Left renal cortex interstitium (tissue), 4 donors: ENCODE measurements at places on chromosomes 5 and 9. TPM values are rescaled to one million over a fixed set of nuclear protein-coding genes. Genes with fewer than 3 reads are reported as not detected.

DNA sequence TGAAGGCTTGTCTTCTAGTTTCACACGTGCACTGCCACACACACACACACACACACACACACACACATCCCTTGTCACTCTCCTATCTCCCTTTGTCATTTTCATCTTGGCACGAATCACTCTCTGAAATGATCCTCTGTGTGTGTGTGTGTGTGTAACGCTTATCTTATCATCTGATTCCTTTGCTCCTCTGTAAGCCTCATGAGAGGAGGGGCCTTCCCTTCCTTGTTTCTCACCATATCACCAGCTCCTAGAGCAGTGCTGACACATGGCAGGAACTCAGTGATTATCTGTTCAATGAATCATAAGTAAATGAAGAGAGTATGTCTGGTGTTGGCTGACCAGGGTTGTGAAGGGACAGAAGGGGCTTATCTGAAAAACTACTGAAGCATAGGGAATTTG lies 53.3 kb downstream of the PDE4D start:
- no peak for DNase-seq

DNA sequence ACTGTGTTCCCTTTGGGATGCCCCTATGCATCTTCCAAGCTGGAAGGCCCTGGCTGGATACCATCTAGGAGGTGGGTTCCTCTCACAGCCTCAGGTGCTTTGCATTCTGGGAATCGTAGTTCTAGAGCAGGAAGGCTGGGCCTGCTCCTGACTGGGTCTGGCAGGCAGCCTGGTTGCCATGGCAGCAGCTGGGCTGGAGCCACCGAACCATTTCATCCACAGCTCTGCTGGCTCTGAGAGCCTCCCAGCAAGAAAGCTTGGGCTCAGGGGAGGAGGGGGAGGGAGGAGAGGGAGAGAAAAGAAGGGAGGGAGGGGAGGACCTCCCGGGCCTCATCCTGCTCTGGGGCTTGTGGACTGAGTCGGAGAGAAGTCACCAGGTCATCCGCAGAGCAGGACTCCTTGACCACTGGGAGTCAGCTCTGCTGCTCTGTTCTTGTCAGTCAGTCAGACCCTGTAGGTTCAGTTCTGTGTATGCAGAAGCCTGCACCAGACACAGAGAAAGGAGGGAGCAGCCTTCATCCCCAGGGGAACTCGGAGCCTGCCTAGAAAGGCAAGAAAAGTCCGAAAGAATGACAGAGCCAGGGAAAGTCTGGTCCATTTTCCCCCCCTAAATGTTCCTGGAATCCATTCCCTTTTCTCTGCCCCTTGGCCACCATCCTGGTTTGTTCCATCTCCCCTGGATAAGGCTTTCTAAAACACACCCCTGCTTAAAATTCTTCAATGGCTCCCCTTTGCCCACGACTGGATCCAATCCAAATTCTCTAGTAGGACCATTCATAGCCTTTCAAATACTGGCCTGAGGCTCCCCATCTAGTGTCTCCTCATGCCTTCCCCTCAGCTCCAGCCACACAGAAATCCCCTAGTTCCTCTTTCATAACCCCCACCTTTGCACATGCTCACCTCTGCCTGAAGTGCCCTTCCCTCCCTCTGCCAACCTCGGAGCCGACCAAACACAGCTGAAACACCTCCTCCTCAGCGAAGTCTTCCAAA lies 65.4 kb upstream of the ARAP3 start:
- peak; percentile 59 for DNase-seq

Gene UBE2QL1
- polyA plus RNA-seq, result 1.6 TPM

DNA sequence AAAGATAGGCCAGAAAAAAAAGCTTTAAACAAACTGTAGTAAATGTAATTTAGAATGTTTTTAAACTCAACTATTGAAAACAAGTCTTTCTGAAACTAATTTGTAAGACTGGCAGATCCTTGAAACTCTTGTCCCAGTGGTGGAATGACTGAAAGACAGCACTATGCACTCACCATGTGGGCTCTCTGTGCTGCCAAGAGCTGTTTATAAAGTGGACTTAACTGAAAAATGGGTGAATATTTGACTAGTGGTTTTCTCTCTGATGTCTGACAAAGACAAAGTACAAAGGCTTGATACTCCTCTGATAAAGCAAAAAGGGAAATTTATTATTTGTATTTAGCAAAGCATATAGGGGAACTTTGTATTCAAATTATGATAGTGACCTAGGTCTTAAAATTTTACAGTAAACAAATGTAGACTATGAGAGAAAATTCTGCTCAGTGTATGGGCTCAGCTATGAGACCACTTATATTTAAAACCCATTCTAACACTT lies 635.4 kb downstream of the NR2F1-AS1 start:
- no peak for DNase-seq

- DNase-seq, result no peak
These were observed 272.7 kb upstream of the PANK3 start for GRCh38 chr5:168851902-168852321.

DNA sequence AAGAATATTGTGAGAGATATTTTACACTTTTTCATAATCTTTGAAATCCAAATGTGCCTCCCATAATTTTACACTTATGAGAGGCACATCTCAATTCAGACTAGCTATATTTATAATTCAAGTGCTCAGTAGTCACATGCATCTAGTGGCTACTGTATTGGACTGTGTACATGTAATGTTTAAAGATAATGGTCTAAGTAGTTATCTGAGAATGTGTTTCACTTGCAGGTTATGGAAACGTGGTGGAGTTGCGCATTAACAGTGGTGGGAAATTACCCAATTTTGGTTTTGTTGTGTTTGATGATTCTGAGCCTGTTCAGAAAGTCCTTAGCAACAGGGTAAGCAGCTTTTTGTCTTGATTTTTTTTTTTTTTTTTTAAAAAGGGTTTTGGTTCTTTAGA lies 28.8 kb downstream of the G3BP1 start:
- no peak for DNase-seq

DNA sequence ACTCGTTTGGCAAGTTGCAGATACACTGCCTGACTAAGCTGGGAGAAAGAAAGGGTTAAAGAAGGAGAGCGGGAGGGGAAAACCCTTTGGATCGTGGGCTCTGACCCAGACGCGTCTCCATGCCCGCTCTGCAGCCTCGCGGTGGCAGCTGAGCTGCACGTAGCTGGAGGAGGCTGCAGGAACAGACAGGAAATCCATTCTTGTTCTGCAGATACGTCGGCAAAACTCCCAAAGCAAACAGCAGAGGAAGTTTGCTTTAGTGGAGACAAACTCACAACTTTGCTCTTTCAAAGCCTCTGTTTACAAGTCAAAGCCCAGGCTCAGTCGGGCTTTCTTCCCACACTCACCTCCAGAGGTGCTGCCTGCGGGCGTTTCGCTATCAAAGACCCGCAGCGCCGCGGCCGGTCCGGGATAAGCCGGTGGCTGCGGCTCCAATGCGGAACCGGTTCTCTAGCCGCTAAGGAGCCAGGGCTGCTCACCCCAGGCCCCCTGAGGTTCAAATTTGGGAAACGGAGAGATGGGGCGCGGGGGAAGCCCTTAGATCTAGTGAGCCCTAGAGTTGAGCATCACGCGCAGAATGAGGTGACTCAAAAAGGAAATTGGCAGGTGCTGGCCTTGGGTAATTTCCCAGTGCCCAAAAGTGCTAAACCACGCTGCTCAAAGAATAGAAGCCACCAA lies 60.7 kb downstream of the MAT2B start:
- DNase-seq, result no peak

DNA sequence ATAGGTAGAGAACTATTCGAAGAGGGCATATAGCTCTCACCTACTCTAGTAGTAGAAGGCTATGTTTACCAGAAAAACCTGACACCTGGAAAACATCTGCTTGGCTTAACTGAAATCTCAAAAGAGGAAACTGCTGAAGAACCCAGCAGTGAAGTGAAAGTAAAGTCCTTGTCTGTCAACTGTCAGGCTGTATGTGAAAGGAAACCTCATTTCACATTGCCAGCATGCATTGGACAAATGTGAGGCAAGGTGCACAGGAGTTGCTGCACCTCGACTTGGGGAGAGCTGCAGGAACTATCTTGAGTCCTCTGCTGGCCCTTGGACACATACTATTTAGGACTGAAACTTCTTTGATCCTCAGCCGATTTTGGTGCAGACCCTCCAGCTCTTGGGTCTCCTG lies 53.3 kb downstream of the NREP start:
- DNase-seq, result no peak

DNA sequence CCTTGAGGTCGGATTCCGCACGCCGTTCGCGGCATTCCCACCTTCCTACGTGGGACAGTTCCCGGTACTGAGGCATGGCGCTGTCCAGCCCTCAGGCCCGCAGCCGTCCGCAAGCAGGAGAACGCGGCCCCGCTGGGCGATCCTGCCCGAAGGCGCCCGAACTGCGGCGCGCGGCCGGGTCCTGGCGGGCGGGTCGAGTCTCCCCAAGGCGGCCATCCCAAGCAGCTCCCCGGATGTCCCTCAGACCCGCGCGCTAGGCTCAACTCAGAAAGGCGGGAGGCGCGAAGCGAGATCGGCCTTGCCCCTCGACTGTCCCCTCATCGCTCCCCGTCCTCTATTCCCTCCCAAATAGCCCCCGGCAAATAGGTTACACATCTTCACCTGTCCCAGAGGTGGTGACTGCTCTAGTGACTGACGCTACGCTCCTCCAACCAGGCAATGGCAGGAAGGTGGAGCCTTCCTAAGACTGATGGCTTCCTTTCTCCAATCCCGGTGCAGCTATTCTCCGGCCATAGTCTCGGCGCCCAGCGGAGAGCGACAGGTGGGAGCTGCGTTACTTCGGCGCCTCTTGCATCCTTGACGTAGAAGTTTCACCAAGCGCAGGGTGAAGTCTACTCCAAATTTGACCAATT lies 787 bp upstream of the ANKHD1 start:
- peak; percentile 98 for DNase-seq

DNA sequence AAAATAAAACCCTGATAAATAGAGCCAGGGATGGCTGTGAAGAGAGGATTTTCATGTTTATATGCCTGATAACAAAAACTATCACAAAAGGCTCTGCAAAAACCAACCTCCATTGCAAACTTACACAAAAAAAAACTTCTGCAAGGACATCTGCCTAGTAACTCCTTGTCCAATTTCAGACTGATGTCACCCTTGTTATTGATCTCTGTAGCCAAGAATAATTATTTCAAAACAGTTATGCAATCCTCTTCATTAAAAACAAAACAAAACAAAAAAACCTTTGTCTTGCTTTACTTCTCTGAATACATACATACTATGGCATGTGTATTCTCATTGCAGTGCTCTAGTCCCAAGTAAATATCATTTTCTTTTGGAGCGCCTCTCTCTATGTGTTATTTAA lies 49.7 kb downstream of the PHAX start:
- no peak for DNase-seq

DNA sequence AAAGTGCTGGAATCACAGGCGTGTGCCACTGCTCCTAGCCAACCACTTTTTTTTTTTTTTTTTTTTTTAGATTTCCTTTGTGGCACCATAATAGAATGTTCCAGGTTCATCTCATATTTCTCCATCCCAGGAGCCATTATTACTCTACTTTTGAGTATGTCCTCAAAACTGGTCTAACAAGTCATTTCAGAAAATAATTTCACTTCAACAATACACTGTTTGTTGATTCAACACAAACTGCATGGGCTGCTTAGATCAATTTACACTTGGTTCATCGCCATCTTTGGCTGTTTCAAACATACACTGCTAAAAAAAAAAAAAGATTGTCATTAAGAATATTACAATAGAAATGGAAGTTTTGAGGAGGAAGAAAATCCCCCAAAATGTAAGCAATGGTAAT lies 57.9 kb downstream of the CSNK1A1 start:
- DNase-seq, result no peak

Gene PDE6A
- 0.24 TPM for polyA plus RNA-seq

GRCh38 chr5:139895647-139896046 lies 100.0 kb downstream of the PSD2 start:
- no peak for DNase-seq

GRCh38 chr9:136138566-136138965 lies 19.9 kb upstream of the TMEM250 start:
- DNase-seq, result no peak

- no peak for DNase-seq
These were observed 480.1 kb upstream of the SMARCA2 start for GRCh38 chr9:1535051-1535450.

DNA sequence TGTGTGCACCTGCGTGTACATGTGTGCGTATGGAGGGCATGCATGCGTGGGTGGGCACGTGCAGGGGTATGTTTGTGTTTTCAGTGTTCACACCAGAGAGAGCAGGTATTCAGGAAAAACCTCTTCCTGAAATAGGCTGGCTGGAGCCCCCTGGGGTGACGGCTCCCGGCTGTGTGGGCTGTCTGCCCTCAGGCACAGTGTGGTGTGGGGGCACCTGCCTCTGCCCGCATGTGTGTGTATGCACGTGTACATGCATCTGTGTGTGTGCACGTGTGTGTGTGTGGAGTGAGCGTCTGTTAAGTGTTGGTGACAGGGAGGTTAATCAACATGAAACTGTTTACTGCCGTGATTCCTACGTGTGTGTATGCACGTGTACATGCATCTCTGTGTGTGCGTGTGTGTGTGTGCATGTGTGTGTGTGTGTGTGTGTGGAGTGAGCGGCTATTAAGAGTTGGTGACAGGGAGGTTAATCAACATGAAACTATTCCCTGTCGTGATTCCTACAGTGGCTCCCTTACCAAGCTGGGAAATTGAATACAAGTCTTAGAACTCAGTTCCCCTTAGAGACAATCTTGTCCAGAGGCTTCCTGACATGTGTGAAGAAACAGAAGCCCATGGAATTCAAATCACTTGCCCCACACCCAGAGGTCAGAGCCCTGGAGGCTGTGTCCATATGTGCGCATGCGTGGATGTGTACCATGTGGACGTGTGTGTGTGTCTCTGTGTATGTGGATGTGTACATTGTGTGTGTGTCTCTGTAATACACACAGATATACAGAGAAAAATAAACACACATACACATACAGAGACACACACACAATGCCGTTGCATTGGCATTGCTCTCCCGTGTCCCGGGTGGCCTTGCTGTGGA lies 372.4 kb upstream of the IRX4 start:
- DNase-seq, result no peak

Gene IL33
- 6.1 TPM for polyA plus RNA-seq

Gene JMY
- 26.5 TPM for polyA plus RNA-seq

DNA sequence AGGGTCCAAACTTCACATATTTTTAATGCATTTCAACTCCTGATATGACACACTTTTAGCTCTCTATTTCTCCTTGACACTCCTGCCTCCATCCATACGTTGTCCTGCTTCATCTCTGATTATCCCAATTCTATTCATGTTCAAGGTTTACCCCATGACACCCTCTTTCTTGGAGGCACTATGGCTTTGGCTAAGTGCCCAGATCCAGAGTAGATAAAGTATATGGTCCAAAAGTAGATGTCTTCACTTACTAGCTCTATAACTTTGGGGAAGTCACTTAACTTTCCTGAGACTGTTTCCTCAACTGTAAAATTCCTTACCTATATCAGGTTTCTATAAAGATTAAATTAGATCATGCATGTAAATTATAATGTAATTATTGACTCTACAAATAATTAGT lies 36.1 kb downstream of the SLC22A5 start:
- DNase-seq, result no peak

- no peak for DNase-seq
These were observed 29.0 kb upstream of the CDH18 start for GRCh38 chr5:20017021-20017420.

GRCh38 chr9:87564791-87565241 lies 67.1 kb downstream of the DAPK1 start:
- DNase-seq, result no peak

GRCh38 chr9:120830865-120831264 lies 11.9 kb downstream of the PSMD5 start:
- DNase-seq, result no peak

Gene ARID3C
- polyA plus RNA-seq, result 0.16 TPM

GRCh38 chr5:68962757-68963484 lies 130.9 kb upstream of the SLC30A5 start:
- peak; percentile 65 for DNase-seq
